ENCODE measurements at places on chromosomes 1 and 21. TPM values are rescaled to one million over a fixed set of nuclear protein-coding genes. Genes with fewer than 3 reads are reported as not detected.

GRCh38 chr1:113536182-113536780 lies 146.0 kb downstream of the MAGI3 start:
- no peak for DNase-seq

- DNase-seq: peak; percentile 45
Observed at GRCh38 chr1:164772635-164773034, 213.7 kb downstream of the PBX1 start.

- DNase-seq: no peak
Observed at GRCh38 chr1:42618866-42619265, 39.4 kb upstream of the PPIH start.

DNA sequence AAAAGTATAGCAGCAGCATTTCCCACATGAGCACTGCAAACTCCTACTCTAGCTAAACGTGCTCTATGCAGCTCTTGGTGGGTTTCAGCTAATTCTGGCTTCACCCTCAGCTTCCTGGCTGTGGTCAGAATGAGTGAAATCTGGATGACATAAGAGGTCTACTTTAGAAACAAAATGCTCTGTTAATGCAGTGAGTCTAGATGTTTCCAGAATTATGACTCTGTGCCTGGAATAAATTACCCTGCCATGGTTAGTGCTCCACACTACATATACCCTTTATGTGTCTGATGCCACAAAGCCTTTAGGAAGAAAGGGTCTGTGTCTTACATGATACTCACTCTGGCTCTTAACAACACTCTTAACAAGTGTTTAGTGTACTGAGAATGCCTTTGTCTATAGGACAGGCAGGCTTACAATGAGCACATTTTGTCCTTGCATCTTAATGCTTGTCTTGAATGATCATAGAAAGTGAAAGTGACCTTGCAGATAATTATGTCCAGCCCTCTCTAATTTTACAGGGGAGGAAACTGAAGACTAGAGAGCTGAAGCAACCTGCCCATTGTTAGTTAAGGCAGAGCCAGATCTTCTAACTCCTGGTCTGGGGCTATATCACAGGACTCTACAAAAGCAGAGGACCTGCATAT lies 9.2 kb downstream of the S100A10 start:
- DNase-seq: no peak

DNA sequence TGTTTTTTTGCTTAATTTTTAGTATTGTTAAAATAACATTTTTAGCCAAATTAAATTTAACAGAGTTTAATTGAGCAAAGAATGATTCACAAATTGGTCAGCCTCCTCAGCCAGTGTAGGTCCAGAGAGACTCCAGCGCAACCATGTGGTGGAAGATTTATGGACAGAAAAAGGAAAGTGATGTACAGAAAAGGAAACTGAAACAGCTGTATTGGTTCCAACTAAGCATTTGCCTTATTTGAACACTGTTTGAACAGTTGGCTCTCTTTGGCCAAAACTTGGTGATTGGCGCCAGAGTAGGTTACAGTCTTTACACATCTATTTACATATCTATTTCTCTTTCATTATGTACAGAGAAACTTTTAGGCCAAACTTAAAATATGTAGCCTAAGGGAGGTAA lies 19.4 kb downstream of the RPS6KC1 start:
- no peak for DNase-seq

- DNase-seq: no peak
Observed at GRCh38 chr1:18111605-18112297, 4.2 kb downstream of the IGSF21 start.

GRCh38 chr1:187691439-187691838 lies 862.7 kb downstream of the PLA2G4A start:
- no peak for DNase-seq

GRCh38 chr1:154768456-154769125 lies 101.5 kb downstream of the KCNN3 start:
- DNase-seq: no peak

The LDLRAD1 gene
- not detected for total RNA-seq

- no peak for DNase-seq
Observed at GRCh38 chr1:91850708-91851107, 35.2 kb downstream of the TGFBR3 start.

The C1orf50 gene
- total RNA-seq: 3.3 TPM

DNA sequence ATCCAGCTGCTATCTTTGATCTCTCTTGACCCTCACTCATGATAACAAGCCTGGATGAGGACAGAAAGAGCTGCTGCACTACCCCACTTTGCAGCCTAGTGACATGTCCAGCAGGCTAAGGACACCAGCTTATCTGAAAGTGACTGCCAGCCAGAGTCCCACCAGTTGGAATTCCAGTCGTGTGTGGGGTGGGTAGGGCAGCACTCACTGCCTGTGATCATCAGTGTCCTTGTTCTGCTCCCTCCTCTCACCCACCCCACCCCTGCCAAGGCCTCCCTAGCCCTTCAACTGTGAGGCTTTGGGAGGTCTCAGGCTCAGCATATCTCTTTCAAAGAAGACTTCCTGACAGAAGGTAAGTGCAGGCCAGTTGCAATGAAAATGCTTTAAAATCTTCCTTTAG lies 15.5 kb upstream of the NMNAT2 start:
- DNase-seq: no peak

- no peak for DNase-seq
Observed at GRCh38 chr1:178282949-178283367, 189.1 kb downstream of the RASAL2 start.

The KCNK1 gene
- 1.9 TPM for total RNA-seq

GRCh38 chr1:50139339-50140181 lies 30.8 kb downstream of the ELAVL4 start:
- DNase-seq: no peak

DNA sequence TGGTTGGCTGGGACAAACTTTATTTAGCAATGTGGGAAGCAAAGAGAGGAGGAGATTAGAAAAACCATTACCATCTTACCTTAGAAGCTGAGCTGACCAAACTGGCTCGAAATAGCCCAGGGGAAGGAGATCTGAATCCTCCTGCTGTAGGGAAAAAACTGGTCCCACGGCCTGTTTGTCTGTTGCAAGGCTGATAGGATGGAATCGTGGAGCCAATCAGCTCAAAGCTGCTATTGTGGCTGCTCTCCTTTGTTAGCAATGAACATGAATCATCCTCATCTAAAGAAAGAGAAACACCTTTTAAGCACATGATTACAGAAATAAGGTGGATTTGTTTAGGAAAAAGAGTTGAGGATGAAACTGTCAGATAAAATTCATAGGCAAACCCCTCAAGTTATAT lies 21.5 kb downstream of the CLSPN start:
- no peak for DNase-seq

DNA sequence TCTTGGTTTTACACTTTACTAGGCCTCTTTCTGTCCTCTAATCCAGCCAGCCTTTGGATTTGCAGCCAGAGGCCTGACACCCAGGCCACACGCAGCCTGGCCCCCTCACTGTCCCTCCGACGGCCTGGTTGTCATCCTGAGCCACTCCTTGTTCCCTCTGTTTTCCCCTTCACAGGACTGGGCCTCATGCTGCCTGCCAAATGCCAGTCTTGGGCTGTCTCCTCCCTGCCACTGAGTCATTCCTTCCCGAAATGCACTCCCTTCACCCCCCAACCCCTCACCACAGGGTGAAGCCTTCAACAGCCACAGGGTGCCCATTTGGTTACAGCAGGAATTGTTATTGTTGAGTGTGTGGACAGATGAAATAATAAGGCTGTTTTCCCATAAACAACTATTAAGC lies 21.3 kb downstream of the ACOT11 start:
- DNase-seq: no peak

- DNase-seq: peak; percentile 69
Observed at GRCh38 chr1:157163273-157164127, 25.3 kb upstream of the ETV3 start.

The FAM78B gene
- total RNA-seq: 1.1 TPM

GRCh38 chr1:22696610-22697009 lies 14.0 kb upstream of the EPHB2 start:
- no peak for DNase-seq

GRCh38 chr1:63848733-63849132 lies 74.9 kb downstream of the ROR1 start:
- no peak for DNase-seq

DNA sequence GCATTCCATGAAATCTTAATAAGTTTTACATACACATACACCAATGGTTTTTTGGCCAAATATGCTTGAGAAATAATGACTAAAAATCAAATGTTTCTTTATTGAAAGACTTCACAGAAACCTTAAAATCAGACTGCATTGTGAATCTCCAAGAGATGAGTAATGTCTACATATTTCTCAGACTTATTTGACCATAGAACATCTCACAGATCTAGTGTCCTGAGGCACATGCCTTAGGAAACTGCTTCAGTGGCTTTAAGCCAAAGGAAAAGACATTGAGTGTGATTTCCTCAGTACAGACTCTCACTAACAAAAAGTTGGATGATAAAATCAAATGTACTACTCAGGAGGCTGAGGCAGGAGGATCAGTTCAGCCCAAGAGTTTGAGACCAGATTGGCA lies 6.2 kb upstream of the C1orf105 start:
- no peak for DNase-seq

The MX1 gene
- total RNA-seq: 87.3 TPM

The RIPK4 gene
- total RNA-seq: 4.9 TPM

DNA sequence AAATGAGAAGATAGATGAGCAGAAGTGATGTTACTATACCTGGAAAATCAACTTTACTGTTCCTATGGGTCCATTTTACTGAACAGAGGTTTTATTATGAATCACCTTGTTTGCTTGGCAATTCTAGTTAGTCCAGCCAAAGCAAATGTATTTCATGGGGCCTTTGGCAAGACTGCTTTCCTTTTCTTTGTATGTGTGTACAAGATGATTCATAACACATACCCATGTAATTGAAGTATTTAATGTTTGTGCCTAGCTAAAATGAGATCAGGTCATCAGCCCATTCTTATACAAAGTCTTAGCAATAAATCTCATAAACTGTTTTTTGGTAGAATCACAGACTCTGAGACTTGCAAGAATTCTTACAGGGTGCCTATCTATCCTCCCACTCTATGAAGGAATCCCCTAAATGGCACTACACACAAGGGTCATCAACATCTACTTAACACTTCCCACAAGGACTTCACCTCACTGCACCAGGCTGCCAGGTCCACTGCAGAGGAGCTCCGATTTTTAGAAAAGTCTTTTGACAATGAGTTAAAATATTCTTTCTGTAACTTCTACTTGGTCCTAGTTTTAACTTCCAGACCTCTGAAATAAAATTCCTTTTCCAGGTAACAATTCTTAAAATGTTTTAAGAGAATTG lies 58.5 kb downstream of the LPAR3 start:
- DNase-seq: no peak

The HSF2BP gene
- not detected for total RNA-seq

DNA sequence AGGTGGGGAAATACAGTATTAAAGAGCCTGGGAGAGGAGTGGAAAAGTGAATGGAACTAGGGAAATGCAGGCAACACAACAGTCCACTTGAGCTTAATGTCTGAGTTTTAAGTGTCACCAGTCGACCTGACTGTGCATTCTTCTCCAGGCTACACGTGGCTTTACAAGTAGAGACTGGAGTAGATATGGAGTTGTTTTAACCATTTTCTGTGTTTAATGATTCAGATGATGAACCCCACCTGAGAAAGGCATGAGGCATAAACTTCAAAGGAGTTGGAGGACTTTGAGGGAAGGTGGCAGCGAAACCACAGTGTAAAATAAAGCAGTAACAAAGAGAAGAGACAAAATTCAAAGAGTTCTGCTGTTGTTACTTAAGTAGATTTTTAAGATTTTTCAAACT lies 12.6 kb downstream of the FUBP1 start:
- no peak for DNase-seq

The DYRK1A gene
- total RNA-seq: 82.3 TPM

DNA sequence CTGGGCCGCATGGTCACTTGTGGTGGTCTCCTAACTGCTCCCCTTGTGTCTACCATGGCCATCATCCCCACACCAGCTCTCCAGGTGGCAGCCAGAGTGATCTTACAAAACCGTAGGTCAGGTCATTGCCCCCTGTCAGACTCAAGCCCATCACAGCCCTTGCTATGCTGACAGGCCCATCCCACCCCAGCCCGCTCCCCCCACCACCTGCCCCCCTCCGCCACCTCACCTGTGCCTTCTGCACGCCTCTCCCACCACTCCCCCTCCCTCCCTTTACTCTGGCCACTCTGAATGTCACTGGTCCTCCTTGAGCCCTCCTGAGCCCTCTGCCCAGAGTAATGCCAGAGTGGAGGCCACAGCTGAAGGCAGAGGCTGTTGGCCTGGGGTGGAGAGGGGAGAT lies 28.5 kb downstream of the TEX35 start:
- no peak for DNase-seq

GRCh38 chr1:32693455-32694174 lies 9.0 kb downstream of the SYNC start:
- no peak for DNase-seq

The TMEM201 gene
- total RNA-seq: 8.4 TPM

DNA sequence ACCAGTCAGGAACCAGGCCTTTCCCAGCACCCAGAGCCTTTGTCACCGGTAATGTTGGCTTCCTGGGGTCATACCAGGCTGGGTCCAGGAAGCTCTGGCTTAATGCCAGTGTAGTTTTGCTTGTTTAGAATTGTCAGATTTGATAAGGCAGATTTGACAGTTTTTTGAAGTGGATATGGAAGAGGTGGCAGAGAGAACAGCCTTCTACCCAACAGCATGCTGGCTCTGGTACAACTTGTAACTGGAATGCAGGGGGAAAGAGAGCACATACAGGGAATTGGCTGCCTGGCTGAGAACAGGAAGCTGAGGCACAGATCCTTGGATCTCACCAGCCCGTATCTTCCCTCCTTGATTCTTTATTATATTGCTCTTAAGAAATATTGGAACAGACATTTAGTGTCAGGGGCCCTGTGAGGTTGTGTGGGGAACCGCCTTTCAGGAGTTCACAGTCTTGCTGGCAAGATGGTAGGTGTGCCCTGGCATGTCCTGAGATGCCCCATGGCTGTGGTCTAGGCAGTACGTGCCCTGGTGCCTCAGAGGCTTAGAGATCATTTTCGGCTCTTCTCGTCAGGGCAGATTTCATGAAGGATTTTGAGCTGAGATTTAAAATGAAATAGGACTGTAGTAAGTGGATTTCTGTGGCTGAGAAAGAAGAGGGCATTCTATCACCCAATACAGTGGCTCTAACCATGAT lies 227.0 kb downstream of the PBX1 start:
- DNase-seq: no peak

The OR2L8 gene
- total RNA-seq: not detected

- no peak for DNase-seq
Observed at GRCh38 chr1:113976609-113977278, 2.5 kb upstream of the OLFML3 start.

- no peak for DNase-seq
Observed at GRCh38 chr21:17585875-17586450, 26.7 kb downstream of the BTG3 start.

- DNase-seq: no peak
Observed at GRCh38 chr1:15178571-15179484, 25.3 kb downstream of the TMEM51 start.

GRCh38 chr1:43549921-43550597 lies 19.4 kb downstream of the PTPRF start:
- DNase-seq: no peak
